ENCODE measurements at places on chromosomes 11 and 22.

- DNase-seq: no peak
These were observed 111.2 kb upstream of the SNX19 start for GRCh38 chr11:131027491-131027890.

DNA sequence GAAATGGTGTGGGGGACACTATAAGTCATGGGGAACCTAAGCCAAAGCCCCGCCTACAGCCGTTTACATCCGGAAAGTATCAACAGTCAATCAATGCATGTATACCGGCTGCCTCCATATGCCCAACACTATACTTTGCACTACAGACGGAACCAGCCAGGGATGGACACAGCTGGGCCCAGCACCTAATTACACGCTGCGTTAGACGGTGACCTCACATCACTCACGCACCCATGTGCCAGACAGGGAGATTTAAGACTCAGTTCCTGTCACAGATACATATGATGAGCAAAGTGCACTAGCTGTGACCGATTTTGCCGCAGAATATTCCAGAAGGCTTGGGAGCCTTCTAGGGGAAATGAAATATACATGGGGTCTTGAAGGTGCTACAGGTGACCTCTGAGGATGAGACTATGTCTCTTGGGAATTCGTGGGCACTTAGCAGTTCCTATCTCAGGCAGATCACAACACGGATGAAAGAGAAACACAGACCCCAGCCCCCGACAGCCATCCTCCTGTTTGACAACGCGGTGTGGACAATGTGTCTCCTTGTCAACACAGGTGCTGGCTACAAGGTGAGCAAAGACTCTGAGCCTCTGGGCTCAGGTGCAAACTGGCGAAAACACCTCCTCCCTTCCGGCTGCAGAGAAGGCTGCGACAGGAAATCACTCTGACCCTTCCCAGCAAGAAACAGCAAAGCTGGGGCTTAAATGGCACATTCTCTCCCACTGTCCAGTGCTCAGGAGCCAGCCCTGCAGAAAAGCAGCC, 8.0 kb downstream of the AHNAK start:
- no peak for DNase-seq

DNA sequence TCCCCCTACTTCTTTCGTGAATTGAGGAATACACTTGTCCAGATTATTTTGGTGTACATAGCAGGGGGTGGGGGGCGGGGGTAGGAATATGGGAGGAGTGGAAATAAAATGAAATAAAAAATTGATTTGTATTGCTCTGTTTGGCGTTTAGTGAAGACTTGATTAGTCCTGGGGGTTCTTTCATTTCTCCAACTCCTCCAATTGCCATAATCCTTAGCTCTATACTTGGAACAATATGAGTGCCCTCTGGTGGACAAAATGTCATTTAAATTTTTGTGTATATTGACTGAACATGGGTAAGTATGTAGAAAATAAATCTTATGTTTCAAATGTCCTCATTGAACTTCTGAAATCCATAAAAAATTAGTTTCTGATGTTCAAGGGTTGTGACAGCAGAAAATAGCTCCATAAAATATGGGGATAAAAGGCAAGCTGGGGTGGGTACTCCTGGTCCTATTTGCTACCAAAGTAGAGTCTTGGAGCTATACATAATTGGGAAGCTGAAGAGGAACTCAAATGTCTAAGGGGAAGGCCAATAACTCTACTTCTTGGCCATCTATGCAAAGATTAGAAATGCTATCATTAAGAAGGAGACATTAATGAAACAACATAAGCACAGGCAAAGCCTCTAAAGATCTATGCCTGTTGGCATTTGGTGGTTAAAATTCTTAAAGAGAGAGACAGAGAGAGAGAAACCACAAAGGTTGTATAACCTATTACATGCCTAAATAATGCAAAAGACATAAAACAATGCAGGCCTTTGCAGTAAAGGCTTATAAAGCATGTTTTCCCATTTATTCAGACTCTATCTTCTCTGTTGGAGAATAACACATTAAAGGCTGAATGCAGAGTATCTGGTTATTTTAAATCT, 421.6 kb downstream of the METTL15 start:
- peak; percentile 49 for DNase-seq

DNA sequence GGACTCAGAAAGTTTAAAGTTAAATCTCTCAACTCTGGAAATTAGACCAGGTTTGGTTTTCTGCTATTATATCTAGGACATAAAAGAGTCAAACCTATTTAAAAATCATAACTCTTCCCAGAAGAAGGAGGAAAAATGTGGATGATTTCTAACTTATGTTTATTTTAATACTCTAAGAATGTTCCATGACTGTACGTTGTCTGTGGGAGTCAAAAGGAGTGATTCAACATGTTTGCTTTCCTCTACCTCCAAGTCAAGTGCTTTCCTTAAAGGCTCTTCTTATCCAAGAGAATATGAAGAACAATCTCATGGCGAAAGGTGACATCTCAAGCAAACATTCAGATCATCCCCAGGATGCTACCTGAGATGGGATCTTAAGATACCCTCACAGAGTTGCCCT, 21.6 kb downstream of the OR51E1 start:
- no peak for DNase-seq

- no peak for DNase-seq
These were observed 44.9 kb downstream of the OSBPL5 start for GRCh38 chr11:3120071-3120792.

GRCh38 chr11:86513138-86513537, 138.5 kb downstream of the CCDC81 start:
- DNase-seq: no peak

DNA sequence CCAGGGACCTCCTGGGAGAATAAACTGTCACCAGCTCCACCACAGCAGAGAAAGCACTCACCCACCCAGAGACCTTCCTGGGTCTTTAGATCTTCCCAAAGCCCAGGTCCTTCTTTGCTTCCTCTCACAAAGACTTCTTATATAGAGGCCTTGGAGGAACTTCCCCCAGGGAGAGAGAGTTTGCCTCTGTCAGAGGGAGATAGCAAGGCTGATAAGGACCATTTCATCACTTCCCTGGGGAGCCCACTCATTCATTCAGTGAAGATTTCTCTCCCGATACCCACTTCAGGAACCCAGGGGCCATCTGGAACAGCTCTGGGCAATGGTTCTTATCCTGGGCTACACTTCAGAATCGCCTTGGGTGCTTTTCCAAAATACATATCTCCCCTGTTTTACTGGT, at the start of gene PRG2:
Gene PRG2, minus strand, starts transcription at position 116 of the 400 bp plus-strand sequence. CDS start 706 bp downstream, outside the sequence.
- no peak for DNase-seq

DNA sequence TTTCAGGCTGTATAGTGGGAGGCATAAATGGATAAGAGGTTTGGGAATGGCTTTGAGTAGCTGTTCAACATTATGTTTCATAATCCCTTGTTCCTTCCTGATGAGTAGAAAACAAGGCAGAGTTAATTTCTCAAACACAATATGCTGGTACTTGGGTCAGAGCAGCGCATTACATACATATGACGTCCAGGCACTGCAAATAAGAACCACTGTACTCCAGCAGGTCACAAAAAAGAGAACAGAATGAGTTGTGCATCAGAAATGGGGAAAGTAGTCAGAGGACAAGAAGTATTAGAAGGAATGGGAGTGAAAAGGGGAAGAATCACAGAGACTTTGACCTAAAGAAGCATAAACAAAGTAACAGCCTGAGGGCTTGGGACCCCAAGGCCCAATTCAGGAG, 44.0 kb upstream of the RDX start:
- no peak for DNase-seq

DNA sequence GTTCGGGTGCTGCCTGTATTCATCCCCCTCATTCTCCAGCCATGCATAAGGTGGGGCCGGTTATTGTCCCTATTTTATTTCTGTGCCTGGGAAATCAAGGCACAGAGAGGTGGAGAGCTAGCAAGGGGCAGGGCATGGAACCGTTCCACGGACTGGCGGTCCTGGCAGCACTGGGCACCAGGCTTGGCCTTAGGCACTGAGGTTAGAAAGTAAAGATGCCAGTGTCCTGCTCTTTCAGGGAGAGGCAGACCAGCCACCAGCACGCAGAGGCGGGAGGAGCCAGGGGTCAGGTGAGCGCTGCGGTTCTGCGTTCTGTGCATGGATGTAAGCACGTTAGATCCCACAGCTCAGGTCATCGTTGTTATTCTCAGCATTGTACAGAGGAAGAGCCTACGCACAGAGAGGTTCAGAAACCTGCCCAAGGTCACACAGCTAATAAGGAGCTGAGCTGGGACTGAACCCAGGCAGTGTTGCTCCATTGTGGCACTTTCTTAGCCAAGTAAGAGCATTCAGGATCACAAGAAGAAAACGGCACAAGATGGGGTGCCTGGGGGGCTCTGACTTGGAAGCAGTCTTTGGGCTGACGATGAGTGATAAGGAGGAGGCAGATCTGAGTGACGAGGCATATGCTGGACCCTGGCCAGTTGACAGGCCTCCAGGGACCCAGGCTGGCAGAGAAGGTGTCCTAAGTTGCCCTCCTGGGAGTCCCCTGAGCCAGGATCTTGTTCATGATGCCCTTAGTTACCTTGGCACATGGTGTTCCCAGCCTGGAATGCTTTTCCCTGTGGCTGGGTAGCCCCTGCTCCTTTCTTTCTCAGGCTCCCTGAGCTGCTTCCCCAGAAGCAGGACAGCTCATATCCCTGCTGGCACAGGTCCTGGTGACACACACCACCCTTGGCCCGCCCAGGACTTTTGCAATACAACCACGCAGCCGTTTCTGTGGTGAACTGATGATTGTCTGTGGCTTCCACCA, 41.1 kb downstream of the OSBPL5 start:
- peak; percentile 85 for DNase-seq

- DNase-seq: no peak
These were observed 465.3 kb downstream of the BRD1 start for GRCh38 chr22:49362211-49362839.

DNA sequence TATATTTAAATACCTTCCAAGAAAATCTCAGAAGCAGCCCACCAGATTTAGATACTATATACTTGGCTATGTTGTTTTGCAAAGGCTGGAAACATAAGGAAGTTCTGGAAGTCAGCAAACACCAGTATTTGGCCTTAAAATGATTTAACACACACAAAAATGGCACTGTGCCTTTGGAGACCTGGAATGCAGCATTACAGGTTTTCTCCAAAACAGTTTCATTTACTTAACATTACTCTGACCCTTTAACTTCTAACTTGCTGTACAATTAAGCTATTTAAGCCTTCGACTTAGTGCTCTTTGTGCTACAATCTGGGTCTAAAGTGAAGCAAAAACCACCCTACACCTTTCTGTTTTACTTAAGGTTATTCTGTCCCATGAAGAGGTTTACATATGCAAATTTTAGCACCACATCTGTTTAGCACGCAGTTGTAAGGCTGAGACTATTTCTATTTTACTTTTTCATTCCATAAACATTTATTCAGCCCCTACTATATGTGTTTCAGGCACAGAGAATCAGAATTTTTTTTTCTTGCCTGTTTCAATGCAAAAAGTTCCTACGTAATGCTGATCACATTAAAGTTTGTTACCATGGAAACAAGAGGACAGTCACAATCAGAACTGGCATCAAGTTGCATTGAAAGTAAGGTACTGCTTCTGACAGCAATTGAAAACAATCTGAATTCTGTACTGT, 70.3 kb downstream of the MAML2 start:
- DNase-seq: no peak

DNA sequence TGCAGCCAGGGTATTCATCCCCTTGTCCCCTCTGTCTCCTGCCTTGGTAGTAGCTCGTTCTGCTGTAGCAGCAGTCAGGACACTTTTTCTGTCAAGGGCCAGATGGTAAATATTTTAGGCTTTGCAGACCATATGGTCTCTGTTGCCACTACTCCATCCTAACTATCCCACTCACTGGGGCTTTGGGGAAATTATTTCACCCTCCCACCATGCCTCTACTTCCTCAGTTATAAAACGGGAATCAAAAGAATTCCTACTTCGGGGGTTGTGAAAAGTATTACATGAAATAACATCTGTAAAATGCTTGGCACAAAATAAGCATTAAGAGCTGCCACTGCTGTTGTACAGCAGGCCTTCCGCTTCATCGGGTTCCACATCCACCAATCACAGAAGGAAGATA, 89.9 kb upstream of the LDLRAD3 start:
- DNase-seq: no peak

DNA sequence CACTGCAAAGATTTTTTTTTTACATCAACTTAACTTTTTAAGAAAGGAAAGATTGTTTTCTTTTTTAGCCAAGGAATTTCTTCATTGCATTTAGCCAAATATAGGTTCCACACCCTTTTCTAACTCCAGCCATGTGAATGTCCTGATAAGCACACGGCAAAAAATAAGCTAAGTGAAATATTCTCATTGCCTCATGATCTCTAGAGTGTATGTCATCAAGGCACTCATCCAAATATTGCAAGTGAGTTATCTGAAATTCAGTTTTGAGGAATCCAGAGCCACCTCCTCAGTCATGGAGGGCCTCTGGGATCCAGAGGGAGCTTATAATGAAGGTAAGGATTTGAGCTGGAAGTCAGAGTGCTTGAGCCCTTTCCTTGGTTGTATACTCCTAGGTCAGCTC, 80.0 kb downstream of the BLID start:
- no peak for DNase-seq

- peak; percentile 73 for DNase-seq
These were observed at the start of gene PRSS23 for GRCh38 chr11:86800076-86800959. TSS of gene PRSS23 (plus strand) at chr11:86800542. CDS start at chr11:86807644, 7,102 bp downstream.

DNA sequence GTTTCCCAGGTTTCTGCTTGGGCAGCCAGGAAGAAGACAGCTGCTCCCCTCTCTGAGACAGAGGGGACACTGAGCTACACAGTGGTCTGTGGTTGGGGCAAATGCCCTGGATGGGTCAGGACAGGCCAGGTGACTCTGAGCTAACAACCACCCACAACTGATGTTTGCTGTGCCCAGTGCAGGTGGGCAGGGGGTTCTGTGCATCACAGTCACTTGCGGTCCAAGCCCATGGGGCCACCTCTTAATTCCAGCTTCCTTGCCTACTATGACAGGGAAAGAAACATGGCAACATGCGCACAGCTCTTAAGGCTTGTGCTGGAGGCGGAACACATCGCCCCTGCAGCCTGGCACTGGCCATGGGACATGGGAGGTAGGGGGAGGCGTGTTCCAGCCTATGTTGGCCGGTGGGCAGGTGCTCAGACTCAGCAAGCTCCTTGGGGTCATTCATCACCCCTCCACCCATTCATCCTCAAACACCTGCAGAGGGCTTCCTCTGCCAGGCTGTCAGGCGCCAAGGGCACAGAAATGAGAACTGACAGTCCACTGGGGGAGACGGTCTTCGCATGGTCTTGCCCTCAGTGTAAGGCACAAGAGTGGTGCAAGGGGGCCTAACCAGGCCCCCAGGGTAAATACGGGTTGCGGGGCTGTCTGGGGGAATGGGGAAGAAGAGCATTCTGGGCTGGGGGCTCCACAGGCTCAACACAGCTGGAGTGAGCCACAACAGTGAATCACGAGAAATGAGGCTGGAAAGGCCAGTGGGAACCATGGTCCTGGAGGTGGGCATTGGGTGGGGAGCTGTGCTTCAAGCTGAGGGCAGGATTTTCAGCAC, 55.6 kb downstream of the ARFGAP3 start:
- DNase-seq: no peak

GRCh38 chr11:38169286-38169685, 1571.2 kb upstream of the RAG2 start:
- no peak for DNase-seq

- no peak for DNase-seq
These were observed 56.1 kb downstream of the ST14 start for GRCh38 chr11:130215531-130216220.

GRCh38 chr22:49770547-49771265, 57.0 kb downstream of the BRD1 start:
- DNase-seq: no peak
